ENCODE measurements at places on chromosomes 12 and 14. TPM values are rescaled to one million over a fixed set of nuclear protein-coding genes. Genes with fewer than 3 reads are reported as not detected.

GRCh38 chr14:83913476-83913875 lies 1616.5 kb upstream of the FLRT2 start:
- no peak overlapping the region for H3K4me3 ChIP-seq
- no peak for DNase-seq
- no peaks in the 10 kb centered on the region for H3K4me1 ChIP-seq
- H3K27me3 ChIP-seq: no peaks in the 10 kb centered on the region
- H3K27ac ChIP-seq: no peak overlapping the region
- H3K36me3 ChIP-seq: no peaks in the 10 kb centered on the region

GRCh38 chr12:51323966-51324895 lies at the start of gene BIN2:
TSS of gene BIN2 (minus strand) at chr12:51324174. CDS start at chr12:51324102, 72 bp downstream.
- peak within 1 kb of the TSS; percentile 90 for H3K27ac ChIP-seq
- no peaks in the 10 kb centered on the region for H3K36me3 ChIP-seq

DNA sequence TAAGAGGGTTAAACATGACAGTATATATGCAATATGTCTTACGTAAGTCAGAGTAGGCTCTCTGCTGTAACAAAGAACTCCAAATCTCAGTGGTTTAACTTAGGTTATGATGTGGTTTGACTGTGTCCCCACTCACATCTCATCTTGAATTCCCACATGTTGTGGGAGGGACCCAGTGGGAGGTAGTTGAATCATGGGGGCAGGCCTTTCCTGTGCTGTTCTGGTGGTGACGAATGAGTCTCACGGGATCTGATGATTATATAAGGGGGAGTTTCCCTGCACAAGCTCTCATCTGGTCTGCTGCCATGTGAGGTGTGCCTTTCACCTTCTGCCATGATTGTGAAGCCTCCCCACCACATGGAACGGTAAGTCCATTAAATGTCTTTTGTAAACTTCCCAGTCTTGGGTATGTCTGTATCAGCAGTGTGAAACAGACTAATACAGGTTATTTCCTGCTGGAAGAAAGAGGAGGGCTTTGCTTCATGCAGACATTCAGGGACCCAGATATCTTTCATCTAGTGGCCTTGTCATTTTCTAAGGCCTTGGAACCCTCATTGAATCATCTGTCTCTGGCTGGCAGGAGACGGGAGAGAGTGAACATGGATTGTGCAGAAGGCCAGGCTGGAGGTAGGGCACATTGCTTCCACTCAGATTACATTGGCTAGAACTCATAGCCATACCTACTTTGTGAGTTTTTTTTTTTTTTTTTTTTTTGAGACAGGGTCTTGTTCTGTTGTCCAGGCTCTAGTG lies 96.1 kb downstream of the CRADD start:
- H3K4me1 ChIP-seq: peaks cover 7% of the 10 kb centered on the region
- no peak overlapping the region for H3K27ac ChIP-seq
- H3K27me3 ChIP-seq: no peaks in the 10 kb centered on the region
- DNase-seq: no peak
- H3K36me3 ChIP-seq: no peaks in the 10 kb centered on the region

GRCh38 chr14:38930022-38930421 lies 173.0 kb downstream of the SEC23A start:
- H3K27me3 ChIP-seq: no peaks in the 10 kb centered on the region
- DNase-seq: no peak
- no peak overlapping the region for H3K27ac ChIP-seq
- no peak overlapping the region for H3K4me3 ChIP-seq

DNA sequence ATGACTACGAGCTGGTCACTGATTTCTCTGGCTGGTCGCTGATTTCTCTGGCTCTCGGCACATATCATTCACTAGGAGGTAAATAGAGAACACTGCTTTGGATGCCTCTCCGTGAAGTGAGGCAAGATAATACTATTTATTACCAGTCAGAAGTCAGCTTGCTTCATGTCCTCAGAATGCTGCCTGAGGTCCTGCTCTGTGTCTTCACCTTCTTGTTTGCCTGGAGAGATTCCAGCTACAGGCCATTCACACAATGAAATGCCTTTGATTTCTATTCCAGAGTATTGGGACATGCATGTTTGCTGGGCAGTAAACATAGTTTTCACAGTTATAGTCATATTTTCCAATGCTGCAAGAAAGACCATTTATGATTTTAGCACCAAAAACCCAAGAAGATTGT lies 106.7 kb downstream of the AEBP2 start:
- H3K27me3 ChIP-seq: no peaks in the 10 kb centered on the region
- H3K4me1 ChIP-seq: peaks cover 4% of the 10 kb centered on the region
- no peak for DNase-seq
- no peaks in the 10 kb centered on the region for H3K36me3 ChIP-seq

GRCh38 chr14:80364274-80364673 lies 153.0 kb upstream of the DIO2 start:
- no peak for DNase-seq
- no peak overlapping the region for H3K27ac ChIP-seq
- no peaks in the 10 kb centered on the region for H3K36me3 ChIP-seq
- no peaks in the 10 kb centered on the region for H3K27me3 ChIP-seq

DNA sequence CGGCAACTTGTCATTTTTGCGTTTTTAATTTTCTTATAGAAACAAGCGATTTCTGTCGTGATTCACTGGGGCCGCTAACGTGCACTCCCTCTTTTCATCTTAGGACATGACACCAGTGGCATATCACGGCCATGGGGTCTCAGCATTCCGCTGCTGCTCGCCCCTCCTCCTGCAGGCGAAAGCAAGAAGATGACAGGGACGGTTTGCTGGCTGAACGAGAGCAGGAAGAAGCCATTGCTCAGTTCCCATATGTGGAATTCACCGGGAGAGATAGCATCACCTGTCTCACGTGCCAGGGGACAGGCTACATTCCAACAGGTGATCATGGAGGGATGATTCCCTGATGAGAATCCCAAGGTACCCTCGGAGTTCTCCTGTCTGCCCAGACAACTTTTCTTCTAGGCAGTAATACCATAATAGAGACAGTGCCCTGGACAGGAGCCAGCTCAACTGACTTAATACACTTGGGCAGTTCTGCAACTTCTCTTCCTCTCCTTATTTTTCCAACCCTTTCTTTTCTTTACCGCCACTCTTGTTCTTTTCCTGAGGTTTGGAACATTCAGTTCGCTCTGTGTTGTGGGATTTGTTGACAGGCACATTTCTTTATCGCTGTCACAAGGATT lies 821 bp downstream of the TMEM106C start:
- peaks cover 9% of the 10 kb centered on the region for H3K4me1 ChIP-seq
- DNase-seq: no peak
- no peak overlapping the region for H3K27ac ChIP-seq

DNA sequence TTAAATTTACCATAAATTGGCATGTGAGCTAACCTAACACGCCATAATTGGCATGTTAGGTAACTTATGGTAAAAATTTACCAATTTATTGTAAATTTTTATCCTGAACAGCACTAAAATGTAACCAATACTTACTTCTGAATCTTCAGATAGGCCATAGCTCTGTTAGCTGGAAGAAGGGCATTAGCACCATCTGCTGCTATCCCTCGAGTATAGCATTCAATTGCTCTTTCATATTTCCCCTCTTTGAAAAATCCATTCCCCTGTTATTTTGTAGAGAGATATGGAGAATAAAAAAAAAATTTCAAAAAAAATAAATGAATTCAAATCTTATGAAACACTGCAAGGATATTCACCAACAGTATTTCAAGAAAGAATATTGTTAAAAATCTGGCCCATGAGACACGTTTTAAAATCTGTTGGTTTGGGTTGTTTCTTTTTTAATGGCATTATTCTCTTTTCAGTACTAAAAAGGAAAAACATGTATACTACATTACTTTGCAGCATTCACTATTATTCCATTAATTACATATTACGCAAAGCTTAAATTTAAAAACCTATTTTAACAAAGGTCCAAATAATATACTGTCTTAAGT lies 19.1 kb downstream of the RPAP3 start:
- H3K27ac ChIP-seq: no peak overlapping the region
- DNase-seq: no peak
- no peak overlapping the region for H3K4me3 ChIP-seq
- peaks cover 75% of the 10 kb centered on the region for H3K36me3 ChIP-seq

- no peaks in the 10 kb centered on the region for H3K36me3 ChIP-seq
- no peak for DNase-seq
- no peak overlapping the region for H3K4me3 ChIP-seq
- H3K27ac ChIP-seq: no peak overlapping the region
Measured at GRCh38 chr12:108604208-108604941, 6.5 kb upstream of the TMEM119 start.

GRCh38 chr14:35123388-35123703 lies 994 bp downstream of the PRORP start:
- peak overlapping the region; percentile 96 for H3K27ac ChIP-seq
- DNase-seq: no peak
- peak overlapping the region; percentile 78 for H3K4me3 ChIP-seq

- H3K4me1 ChIP-seq: peaks cover 69% of the 10 kb centered on the region
- DNase-seq: no peak
- no peak overlapping the region for H3K27ac ChIP-seq
- no peaks in the 10 kb centered on the region for H3K27me3 ChIP-seq
Measured at GRCh38 chr12:46224386-46224785, 44.5 kb downstream of the SLC38A1 start.

- no peak for DNase-seq
- no peaks in the 10 kb centered on the region for H3K36me3 ChIP-seq
- no peak overlapping the region for H3K4me3 ChIP-seq
- no peak overlapping the region for H3K27ac ChIP-seq
Measured at GRCh38 chr12:84290168-84290567, 622.4 kb downstream of the SLC6A15 start.

GRCh38 chr12:17169726-17170471 lies 563.9 kb upstream of the LMO3 start:
- DNase-seq: no peak
- H3K4me3 ChIP-seq: no peak overlapping the region
- no peaks in the 10 kb centered on the region for H3K4me1 ChIP-seq
- no peaks in the 10 kb centered on the region for H3K36me3 ChIP-seq

DNA sequence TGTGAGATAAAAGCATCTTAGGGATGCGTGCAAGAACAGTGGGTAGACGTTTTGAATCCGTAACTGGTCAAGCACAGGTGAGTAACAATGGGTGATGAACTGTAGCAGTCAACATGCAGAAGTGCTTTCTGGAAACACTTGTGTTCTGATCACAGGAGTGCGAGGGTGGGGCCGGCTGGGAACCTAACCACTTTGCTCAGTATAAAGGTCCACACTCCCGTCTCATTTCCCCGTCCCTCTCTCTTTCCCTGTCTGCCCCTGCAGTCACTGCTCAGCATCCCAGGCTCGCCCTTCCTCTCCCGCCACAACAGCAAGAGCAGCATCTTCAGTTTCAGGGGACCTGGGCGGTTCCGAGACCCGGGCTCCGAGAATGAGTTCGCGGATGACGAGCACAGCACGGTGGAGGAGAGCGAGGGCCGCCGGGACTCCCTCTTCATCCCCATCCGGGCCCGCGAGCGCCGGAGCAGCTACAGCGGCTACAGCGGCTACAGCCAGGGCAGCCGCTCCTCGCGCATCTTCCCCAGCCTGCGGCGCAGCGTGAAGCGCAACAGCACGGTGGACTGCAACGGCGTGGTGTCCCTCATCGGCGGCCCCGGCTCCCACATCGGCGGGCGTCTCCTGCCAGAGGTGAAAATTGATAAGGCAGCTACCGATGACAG lies 127.1 kb downstream of the FIGNL2 start:
- peaks cover 26% of the 10 kb centered on the region for H3K27me3 ChIP-seq
- H3K36me3 ChIP-seq: no peaks in the 10 kb centered on the region
- no peak for DNase-seq
- H3K4me3 ChIP-seq: peak overlapping the region; percentile 21
- H3K4me1 ChIP-seq: peaks cover 8% of the 10 kb centered on the region
- H3K27ac ChIP-seq: no peak overlapping the region

GRCh38 chr12:65307169-65307501 lies 28.7 kb downstream of the MSRB3 start:
- H3K36me3 ChIP-seq: no peaks in the 10 kb centered on the region
- H3K4me1 ChIP-seq: no peaks in the 10 kb centered on the region
- no peaks in the 10 kb centered on the region for H3K27me3 ChIP-seq
- no peak for DNase-seq
- no peak overlapping the region for H3K4me3 ChIP-seq

The MANSC4 gene
- total RNA-seq: not detected

The COX14 gene
- total RNA-seq: 43.1 TPM

The PTPRR gene
- total RNA-seq: not detected

The SERPINA9 gene
- total RNA-seq: not detected

The PTHLH gene
- total RNA-seq: 5.0 TPM

The MUCL1 gene
- not detected for total RNA-seq

The OASL gene
- 2.4 TPM for total RNA-seq

The NOC4L gene
- 9.6 TPM for total RNA-seq

The GPRC5D gene
- total RNA-seq: not detected
